Non-pigmented ciliary epithelial cell (primary cell): ENCODE measurements at places on chromosomes 2 and 18.
A peak's percentile ranks its signal among the peaks of the same experiment; 100 is the strongest.

- DNase-seq = no peak
Measured at GRCh38 chr2:124570872-124571271, 545.8 kb downstream of the CNTNAP5 start.

DNA sequence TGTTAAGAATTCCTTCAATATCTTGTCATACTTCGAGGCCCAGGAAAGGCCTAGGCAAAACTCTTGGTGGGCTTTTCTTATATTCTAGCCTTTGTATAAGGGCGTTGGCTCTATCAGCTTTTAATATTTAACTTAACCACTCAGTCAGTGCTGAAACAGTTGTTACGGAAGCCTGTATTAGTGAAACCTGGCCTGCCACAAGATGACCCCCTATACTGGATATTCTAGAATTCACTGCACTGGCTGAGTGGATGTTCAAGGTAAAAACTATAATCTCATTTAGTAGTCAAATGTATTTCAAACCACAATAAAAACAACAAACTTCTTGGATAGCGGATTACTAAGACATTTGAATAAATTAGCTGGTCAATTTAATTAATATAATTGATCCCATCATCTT, 91.7 kb upstream of the HNMT start:
- no peak for DNase-seq

GRCh38 chr2:100252811-100253698, 69.2 kb downstream of the LONRF2 start:
- no peak for DNase-seq

- no peak for DNase-seq
Measured at GRCh38 chr2:205451901-205452512, 230.3 kb upstream of the NRP2 start.

DNA sequence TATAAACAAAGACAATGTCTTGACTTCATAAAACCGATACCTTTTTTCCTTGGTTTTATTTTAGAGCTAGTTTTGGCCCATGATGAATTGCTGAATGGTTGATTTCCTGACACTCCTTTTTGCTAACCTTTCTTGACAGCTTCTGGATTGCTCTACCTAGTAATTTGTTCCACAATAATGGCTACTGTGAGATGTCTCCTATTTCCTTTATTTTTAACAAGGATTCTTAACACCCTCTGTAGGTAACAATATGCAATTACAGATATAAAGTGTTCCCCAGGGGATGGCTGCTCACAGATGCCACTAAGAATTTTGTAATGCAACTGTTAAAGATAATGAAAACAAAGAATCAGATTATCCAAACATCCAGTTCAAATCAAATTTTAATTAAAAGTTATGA, 100.8 kb upstream of the ATP5MC3 start:
- DNase-seq = no peak

DNA sequence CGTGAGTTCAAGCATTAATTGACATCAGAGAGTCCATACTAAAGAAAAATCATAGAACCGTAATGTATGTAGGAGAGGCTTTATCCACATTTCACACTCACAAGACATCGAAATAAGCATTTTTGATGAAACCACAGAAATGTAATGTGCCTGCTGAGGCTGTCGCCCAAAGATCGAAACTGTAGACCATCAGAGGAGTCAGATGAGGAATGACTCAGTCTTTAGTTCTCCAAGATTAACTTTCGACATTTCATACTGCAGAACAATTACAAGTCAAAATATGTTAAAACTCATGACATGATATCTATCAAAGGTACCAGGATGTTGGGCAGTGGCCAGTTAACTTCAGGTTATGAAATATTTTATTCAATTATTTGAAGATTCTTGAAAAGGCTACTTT, 79.6 kb downstream of the RAB31 start:
- DNase-seq = no peak

DNA sequence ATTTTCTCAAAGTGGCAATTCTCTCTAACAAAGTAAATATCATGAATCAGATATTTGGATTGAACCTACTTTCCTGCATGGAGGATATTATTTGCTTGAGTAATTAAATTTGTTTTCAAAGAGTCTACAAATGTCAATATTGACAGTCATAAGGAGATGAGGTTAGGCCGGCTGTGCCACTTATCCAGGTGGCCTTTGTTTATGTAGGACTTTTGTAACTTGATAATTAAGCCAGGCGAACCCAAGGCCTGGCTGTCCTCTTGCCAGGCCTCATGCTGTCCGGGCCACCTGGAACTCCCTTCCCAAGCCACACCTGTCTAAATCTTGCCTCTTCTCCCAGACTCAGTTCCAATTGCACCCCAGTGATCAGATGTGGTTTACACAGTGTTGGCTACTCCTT, 255.2 kb downstream of the ACKR3 start:
- no peak for DNase-seq

- DNase-seq = no peak
Measured at GRCh38 chr2:72414137-72414760, 266.6 kb upstream of the CYP26B1 start.

- DNase-seq = no peak
Measured at GRCh38 chr2:232486558-232487384, 863 bp downstream of the ECEL1 start.

DNA sequence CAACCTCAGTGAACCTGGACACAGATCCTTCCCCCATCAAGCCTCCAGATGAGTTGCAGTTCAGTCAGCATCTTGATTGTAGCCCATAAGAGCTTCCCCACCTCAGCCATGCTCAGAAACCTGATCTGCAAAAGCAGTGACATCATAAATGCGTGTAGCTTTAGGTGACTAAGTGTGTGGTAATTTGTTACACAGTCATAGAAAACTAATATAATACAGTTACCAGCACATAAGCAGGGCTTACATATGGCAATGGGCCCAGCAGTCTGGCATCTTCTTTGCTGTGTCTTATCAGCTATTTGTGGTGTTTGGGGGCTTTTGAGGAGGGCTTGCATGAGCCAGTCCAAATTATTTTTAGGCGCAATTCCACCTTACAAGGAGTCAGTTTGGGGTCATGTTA, 807.0 kb downstream of the SLC4A3 start:
- DNase-seq = peak; percentile 34
